CD4-positive, alpha-beta T cell treated with Interleukin-12 subunit alpha and Interleukin-12 subunit beta, for 1 hour (primary cell): ENCODE measurements at places on chromosomes 4 and X.

- DNase-seq, result no peak
These were observed 2.9 kb upstream of the UCP1 start for GRCh38 chr4:140571620-140572019.

- DNase-seq, result no peak
These were observed 43.1 kb upstream of the LSM6 start for GRCh38 chr4:146132445-146132844.

GRCh38 chr4:130850019-130850524 is 1754.1 kb downstream of the C4orf33 start:
- DNase-seq, result no peak

DNA sequence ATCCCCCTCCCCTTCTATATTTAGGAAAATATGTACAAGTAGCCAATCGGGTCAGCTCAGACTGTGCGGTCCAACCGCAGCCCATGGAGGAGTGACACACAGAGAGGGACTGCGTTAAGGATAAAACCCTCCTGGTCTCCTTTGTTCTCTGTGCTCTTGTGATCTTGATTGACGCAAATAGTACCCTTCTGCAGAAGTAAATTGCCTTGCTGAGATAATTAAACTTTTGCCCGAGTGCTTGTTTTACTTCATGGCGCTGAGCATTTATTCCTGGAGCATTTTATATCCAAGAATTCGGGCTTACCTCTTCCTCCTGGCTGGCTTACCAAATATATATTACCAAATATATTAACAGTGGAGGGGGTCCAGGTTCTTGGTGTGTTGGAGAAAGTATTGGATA is 184.2 kb downstream of the STAG2 start:
- no peak for DNase-seq

DNA sequence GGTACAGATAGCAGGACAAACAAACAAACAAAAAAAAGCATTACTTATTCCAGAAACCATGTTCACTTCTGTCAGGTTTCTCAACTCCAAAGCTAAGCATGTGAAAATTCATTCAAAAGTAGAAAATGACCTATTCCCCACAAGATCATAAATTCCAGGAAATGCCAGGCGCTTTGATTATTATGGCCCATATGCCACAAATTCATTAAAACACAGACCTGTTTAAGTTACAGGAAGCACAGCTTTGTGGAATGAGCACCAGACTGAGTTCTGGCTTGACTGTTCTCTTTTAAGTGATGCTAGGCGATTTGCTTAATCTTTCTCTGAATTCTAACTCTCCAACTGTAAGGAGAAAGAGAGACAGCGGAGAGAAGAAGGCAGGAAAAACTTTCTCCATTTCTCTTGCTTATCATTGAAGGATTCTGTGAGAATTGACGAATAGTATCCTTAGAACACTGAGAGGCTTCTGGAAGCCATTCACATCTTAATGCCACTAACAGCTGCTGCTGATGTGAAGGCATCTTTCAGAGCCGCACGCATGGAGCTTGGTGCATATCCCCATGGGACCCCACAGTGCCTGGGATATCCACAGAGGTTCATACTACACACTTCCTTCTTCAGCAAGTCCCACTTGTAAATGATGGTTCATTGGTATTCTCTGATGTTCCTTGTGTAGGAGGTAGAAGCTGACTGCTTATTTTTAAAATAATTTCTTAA is 138.0 kb downstream of the ZNF674 start:
- DNase-seq, result no peak

DNA sequence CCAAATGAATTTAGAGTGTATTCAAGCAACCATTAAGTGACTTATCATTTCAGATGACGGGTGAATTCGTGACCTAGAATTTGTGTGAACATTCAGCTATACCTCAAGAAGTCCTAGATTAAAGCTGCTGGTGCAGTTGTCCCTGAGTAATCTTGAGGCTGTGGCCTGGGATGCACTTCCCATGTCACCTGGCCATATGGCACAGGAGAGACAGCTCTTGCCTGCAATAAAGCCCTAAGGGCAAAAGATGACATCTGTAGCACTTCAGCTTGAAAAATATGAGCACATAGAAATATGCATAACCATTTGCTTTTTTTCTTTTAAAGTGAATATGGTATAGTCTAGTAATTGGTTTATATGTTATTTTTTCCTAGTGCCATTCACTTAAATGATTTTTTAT is 125.8 kb downstream of the FHDC1 start:
- no peak for DNase-seq

GRCh38 chr4:114558446-114559020 is 40.1 kb upstream of the UGT8 start:
- DNase-seq, result no peak

DNA sequence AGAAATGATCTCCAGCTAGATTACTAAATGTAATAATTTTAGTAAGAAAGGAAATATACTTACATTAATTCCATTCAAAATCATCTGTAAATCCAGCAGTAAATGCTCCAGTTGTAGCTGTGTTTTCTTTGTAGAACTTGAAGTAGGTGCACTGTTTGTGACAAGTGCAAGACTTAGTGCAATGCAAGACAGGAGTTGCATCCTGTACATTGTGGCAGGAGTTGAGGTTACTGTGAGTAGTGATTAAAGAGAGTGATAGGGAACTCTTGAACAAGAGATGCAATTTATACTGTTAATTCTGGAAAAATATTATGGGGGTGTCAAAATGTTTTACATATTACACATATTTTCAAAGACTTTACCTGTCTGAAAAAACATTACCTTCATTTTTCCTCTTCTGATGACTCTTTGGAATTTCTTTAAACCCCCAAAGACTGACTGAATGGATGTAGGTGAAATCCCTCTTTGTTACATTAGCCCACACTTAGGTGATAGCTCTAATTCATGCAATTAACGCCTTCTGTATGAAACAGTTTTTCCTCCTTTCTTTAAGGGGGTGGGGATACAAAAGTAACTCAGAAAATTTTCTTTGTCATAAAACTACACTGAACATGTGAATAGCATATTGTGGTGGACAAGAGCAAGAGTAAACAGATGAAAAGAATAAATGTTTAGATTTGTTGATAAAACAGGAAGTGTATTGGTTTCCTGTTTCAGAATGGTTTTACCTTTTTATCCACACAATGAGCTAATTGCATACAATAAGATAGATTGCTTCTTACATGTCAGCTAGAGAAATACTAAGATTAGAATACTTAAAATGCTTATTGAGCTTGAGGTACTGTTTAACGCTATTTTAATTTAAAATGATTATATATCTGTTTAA is at the start of gene IL2:
IL2 (minus strand) TSS at position 495 of the 886 bp plus-strand sequence; CDS start at position 210, 285 bp downstream.
- DNase-seq, result peak; percentile 25

- DNase-seq, result no peak
These were observed 4.7 kb downstream of the USP51 start for GRCh38 chrX:55484948-55485347.

DNA sequence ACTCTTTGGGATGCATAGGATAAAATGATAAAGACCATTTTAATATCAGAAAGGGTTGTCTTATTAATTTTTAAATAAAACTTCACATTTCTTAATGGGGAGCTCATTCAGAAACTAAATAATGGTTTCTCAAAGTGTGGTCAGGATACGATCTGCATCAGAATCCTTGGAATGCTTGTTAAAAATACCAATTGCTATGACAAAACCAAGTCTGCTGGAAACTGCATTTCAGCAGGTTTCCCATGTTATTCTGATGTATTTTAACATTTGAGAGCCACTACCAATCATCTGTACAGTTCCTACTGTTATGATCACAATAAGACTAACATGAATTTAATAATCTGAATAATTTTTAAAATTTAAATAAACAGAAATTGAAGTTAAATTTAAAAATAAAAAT is 115.1 kb downstream of the SOWAHB start:
- no peak for DNase-seq

GRCh38 chr4:177532358-177532757 is 90.1 kb upstream of the AGA start:
- DNase-seq, result no peak

GRCh38 chr4:141081921-141082395 is 51.3 kb downstream of the RNF150 start:
- DNase-seq, result no peak

GRCh38 chr4:1825326-1825725 is 30.6 kb downstream of the LETM1 start:
- no peak for DNase-seq

GRCh38 chrX:45266456-45266855 is 65.8 kb upstream of the DIPK2B start:
- no peak for DNase-seq

DNA sequence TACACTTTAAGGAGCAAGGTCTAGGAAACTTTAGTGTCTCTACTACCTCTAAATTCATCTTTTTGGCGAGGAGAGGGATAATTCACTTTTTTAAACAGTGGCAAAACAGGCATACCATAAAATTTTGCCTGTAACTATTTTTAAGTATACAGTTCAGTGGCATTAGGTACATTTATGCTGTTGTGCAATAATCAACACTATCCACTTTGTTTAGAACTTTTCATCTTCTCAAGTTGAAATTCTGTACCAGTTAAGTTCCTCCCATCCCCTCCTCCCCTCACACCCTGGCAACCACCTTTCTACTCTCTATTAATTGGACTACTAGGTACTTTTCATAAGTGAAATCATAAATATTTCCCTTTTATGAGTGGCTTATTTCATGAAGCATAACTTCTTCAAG is 31.4 kb downstream of the NUP54 start:
- DNase-seq, result no peak

DNA sequence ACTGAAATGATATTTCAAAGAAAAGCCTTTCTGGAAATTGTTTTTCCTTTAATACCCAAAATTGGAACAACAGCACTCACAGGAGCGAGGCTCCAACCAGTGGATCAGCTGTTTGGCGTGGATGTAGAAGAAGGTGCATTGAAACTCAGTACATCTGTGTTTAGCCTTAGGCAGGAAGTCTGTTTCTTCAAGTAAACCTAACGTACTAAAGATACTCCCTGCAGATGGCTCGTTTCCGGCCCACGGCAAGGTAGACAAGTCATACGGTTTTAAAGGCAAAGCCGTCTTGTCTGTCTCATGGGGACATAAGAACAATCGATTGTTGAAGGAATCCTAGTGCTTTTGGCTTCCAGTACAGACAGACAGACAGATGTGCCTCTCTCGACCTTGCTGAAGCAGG is 50.0 kb upstream of the CLCN4 start:
- peak; percentile 62 for DNase-seq

DNA sequence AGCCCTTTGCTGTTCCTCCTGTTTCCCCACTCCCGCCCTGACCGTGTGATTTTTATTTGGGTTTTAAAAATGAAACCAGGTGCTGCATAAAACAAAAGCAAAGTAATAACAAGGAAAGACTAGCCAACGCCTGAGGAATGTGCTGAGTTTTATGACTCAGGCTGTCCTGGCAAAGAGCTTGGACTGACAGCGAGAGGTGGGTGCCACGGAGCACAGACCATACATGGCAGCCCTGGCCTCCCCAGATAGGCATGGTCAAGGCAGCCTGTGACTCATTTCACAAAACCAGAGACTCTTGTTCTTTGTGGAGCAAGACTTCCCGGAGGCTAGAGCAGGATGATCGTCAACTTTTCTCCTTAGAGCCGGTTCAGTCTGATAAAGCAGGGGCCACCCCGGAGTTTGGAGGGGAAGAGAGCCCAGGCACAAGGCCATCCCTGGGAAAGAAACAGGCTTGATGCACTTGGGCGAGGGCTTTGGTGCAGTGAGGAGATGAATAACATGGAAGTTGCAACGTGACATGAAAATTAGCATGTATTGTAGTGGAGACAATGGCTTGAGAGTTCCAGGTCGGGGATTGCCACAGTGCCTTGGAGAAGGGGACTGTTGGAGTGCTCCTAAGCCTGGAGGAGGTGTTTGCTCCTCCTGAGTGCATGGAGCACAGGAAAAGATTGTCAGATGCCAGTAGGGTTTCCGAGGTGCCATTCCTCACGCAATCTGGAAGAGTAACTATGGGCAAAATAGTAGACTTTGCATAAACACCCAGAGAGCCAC is 54.8 kb downstream of the C4orf51 start:
- no peak for DNase-seq

GRCh38 chr4:38130884-38131283 is 170.7 kb downstream of the PTTG2 start:
- no peak for DNase-seq

DNA sequence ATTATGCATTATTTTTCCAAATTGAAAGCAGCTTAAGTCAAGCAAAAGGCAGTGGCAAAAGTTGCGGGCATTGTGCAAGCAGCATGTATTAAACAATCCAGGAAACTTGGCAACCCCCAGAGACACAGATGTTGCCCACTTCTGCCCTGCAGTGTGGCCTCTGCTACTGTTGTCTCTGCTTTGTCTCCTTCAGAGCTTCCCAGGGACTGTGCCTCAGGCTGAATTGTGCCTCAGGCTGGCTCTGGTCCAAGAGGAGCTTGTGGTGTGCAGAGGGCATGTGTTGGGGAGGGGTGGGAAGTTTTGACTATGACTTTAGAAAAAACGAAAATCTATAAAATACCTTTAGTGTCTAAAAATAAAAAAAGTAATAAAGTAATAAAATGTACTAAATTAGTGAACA is 201.4 kb downstream of the CCSER1 start:
- DNase-seq, result no peak

DNA sequence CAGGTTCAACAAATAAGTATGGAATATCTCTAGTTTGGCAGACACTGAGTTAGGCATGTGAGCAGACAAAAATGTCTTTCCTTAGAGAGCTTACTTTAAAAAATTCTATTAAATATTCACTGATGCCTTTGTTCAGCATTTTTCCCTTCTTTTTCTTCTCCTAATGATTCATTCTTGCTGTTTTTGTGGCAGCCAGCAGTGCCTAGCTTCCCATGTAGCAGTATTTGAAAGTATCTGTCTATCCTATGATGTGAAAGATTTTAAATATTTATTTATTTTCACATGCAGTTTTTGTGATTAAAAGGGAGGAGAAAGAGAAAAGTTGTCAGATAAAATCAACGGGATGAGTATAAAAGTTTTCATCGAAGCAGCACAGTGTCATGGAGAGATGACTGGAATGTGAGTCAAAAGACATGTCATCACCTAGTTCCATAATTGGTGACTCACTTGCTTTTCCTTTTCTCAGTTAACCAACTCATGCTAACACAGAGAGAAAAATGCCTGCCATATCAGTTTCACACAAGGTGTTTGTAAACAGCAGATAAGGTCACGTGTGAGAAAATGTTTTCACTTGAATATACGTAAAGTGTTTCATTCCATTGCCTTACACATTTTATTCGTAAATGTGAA is 69.8 kb downstream of the BMPR1B start:
- no peak for DNase-seq

- DNase-seq, result no peak
These were observed 42.1 kb downstream of the VAMP7 start for GRCh38 chrX:155923200-155923599.

GRCh38 chr4:71830497-71831190 is 46.8 kb upstream of the GC start:
- no peak for DNase-seq

DNA sequence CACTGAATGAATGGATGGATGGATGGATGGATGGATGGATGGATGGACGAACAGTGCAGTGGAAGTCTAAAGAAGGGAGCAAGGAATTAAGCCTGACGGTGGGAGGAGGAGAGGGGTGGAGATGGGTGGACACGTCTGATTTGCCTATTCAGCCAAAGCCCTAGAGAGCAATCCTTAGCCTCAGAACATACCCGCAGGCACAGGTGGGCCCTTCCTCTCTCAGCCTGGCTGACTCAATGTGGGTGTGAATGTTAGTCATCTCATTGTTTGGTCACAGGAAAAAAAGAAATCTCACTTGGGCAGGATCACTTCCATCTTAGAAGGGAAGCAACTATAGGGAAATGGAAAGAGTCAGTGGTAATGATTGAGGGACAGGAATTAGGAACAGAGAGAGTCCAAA is 165.9 kb downstream of the PJA1 start:
- no peak for DNase-seq

- no peak for DNase-seq
These were observed 119.2 kb downstream of the EFNB1 start for GRCh38 chrX:68947882-68948605.
